ENCODE measurements at places on chromosomes 12 and 14.
A peak's percentile ranks its signal among the peaks of the same experiment; 100 is the strongest.

- no peak for DNase-seq
Measured at GRCh38 chr12:127685491-127685890, 581.5 kb upstream of the TMEM132C start.

DNA sequence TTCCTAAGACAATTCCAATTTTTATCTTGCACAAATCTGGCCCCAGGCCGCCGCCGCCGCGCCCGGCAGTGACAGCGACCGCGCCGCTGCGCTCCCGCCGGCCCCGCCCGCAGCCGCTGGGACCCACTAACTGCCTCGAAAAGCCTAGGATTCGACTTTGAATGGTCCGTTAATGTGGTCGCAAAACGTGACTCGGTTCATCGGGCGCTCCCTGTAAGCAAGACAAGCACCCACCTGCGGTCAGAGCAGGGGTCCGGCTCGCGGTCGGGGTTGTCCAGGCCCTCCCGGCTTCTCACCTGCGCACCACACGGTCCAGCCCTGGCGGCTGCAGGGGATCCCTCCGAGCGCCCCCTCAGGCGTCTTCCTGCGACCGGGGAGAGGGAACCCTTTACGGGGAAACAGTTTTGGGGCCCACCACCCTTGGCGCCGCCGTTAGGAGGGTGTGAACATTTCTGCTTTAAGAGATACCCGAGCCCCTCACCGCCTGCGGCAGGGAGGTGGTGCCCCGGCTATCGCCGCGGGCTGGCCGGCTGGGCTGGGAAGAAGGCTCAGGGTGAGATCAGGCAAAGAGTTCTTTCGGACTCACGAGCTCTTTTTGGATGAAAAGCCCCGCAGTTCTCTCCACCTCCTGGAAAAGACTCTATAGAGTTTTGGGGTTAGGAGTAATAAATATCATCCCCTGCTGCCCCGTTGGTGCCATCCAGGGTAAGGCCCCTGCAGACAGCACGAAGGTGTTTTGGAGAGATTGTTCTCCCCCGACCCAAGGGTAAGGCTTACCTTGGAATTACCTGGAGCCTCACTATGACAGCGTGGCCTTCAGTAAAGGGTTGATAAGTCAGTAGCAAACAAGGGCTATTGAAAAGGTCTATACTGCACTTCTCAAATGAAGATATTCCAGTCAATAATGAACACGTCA lies 13.6 kb upstream of the FOXJ2 start:
- DNase-seq = no peak

GRCh38 chr14:24093901-24094840 lies at the start of gene PCK2:
TSS of gene PCK2 (plus strand) at chr14:24094311. CDS start at chr14:24094406, 95 bp downstream.
- peak; percentile 39 for DNase-seq

DNA sequence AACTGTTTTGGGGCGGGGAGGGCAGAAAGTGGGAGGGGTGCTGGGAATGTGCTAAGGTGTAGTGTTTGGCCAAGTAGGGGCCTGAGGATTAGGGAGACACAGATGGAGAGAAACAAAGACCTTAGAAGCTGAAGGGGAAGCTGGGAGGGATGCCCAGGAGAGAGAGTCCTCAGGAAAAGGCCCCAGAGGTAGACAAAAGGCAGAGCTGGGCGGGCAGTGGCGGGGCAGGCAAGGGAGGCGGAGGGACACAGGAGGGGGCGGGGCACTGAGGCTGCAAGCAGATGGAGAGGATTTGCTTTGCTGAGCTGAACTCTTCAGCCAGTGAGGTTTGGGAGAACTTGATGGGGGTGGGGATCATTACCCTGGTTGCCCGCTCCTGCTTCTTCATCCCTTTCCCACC lies 2.8 kb downstream of the PTMS start:
- no peak for DNase-seq

GRCh38 chr12:24034160-24034559 lies 84.7 kb upstream of the SOX5 start:
- no peak for DNase-seq

DNA sequence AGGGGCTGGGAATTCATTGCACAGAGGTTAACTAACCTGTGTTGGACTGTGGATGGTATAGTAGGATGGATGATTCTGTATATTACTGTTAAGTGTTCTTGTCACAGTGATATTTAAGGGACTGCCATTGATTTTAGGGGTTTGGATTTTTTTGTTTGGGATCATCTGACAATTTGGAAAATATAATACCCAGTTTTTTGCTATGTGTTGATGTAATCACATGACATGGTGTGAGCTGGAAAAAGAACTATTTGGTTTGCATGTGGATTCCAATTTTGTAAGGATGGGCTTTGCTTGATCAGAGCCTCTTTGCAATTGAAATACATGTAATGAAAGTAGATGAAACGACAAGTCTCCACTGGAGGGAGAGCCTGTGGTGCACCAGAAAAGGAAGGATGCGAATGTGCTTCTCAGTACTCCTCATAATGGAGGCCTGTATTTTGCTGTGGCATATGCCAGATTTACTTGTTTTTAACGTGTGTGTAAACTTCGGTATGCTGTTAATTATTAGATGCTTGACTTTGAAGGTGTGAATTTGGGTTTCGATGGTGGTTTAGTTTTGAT lies 2.7 kb downstream of the DYRK2 start:
- DNase-seq = no peak

DNA sequence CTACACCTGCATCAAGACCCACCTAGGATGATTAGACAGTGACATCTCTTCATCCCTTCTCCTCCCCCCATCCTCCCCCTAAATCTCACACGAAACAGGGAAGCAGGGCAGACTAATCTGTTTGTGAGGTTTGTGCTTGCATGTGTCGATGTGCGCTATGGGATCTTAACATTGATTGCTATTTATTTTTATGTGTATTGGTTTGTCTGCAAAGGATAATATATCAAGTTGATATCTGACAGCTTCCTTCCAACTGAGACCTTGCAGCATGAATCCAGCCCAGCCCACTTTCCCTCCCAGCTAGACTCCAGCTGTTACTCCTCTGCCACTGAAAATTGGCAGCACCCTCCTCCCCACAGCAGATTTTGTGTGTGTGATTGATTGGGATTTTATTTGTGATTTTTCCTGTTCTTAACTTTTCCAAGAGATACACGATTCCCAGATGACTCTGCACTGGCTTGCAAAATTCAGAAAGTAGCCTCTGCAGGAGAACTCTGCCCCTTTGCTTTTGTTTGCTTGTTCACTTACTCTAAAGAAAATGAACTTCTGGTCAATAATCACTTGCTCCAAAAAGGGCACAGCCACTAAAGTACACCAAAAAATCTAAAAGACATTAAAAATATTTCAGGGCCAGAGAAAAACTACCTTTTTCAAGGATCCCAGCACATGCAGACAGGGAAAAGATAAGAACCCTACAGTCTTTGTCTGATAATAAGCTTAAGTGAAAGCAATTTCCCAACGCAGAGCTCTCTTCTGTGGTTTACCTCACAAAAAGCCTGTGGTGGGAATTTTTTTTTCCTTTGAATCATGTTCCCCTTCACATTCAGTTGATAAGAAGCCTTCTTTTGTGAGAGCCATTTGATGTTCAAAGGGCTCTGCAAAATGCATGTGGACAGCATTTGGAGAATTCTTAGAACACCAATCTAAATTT lies 222.1 kb downstream of the RPS29 start:
- no peak for DNase-seq

- DNase-seq = no peak
Measured at GRCh38 chr14:62369919-62370560, 607.8 kb downstream of the SNAPC1 start.

DNA sequence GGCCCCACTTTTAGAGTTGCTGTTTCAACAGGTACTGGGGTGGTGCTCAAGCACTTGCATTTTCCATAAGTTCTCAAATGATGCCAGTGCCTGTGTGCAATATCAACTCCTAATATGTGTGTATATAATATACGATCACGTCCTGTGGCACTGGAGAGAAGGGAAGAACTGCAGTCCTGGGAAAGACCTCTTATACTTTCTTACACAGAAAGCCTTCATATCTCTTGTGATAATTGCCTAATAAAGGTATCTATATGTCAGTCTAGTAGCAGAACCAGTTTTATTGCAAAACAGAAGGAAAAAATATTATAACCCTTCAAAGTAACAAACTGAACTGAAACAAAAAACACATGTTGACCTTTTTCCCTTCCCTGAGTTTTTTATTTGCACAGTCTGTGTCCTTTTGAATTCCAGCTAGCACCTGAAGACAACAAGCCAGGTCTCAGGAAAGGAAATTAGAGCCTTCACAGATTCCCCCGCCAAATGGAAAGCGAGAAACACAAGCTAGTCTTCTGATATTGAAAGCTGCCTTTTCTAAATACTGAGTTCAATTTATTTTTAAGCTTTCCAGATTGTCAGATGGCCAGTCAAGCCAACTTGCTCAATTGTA lies 44.4 kb downstream of the IGF1 start:
- no peak for DNase-seq

- no peak for DNase-seq
Measured at GRCh38 chr12:52151837-52152783, 39.7 kb downstream of the KRT80 start.

DNA sequence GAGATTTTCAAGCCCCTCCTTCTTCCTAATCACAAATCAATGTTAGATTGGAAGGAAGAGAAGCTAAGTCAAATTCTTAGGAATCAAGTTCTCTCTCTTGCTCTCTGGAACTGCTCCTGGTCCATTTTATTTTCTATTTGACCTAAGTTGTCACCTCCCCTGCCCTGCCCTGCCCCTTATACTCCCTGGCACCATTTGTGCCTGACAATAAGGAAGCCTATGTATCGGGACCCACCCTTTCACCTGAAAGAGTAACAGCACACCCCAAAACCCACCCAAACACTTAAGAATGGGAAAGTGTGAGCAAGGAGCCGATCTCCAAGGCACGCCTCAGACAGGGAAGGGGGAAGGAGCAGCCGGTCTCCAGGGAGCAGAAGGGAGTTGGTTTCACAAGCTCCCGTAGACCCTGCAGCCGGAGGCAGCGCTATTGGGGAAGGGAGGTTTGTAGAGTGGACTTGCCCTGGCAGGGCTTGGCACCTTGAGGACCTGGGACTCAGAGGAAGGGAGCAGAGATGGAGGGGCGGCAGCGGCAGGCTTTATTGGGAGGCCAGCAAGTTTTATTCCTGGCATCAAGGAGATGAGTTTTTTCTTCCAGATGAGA lies 1.6 kb downstream of the LRRC74A start:
- DNase-seq = no peak

DNA sequence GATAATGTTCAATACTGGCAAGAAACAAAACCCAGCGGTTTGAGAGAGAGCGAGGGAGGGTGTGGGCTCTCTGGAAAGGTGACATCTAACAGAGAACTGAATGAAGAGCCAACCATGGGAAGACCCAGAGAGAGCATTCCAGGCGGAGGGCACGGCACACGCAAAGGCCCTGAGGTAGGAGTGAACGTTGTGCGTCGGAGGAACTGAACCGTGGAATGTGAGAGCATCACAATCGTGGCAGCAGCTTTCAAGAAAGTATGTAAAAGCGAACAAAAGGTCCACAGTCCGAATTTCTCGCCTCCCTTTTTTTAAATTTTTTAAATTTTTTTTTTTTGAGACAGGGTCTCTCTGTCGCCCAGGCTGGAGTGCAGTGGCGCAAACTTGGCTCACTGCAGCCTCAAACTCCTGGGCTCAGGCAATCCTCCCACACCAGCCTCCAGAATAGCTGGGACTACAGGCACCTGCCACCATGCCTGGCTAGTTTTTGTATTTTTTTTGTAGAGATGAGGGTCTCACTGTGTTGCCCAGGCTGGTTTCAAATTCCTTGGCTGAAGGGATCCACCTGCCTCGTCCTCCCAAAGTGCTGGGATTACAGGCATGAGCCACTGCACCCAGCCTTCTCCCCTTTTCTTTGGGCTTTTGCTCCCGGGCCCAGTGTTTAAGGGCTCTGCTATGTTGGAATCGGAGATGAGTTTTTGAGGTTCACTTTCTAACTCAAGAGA lies 15.3 kb upstream of the SCARB1 start:
- DNase-seq = no peak

DNA sequence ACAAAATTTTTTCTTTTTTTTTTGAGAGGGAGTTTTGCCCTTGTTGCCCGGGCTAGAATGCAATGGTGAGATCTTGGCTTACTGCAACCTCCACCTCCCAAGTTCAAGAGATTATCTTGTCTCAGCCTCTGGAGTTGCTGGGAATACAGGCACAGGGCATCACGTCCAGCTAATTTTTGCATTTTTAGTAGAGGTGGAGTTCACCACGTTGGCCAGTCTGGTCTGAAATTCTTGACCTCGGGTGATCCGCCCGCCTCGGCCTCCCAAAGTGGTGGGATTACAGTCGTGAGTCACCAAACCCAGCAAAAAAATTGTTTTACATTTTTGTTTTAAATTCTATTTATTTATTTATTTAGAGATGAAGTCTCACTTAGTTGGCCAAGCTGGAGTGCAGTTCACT lies 4.7 kb upstream of the SLC2A14 start:
- no peak for DNase-seq

DNA sequence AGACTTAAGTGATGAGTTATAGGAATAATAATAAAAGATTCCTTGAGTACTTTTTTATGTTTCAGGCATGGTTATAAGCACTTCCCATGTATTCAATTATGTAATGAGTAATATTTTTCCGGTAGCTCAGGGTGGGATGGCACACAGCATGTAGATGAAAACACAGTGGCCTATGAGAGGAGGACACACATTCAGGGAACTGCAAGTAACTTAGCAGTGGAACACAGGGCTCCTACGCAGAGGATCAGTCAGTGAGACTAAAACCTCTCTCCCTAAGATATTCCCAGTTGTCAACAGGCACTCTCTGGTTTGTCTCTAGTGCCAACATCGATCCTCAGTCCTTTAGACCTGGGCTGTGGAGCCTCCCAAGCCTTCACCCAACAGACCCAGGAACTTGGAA lies 219.4 kb downstream of the DIO2 start:
- no peak for DNase-seq

- no peak for DNase-seq
Measured at GRCh38 chr12:121693155-121693687, 19.3 kb upstream of the TMEM120B start.

DNA sequence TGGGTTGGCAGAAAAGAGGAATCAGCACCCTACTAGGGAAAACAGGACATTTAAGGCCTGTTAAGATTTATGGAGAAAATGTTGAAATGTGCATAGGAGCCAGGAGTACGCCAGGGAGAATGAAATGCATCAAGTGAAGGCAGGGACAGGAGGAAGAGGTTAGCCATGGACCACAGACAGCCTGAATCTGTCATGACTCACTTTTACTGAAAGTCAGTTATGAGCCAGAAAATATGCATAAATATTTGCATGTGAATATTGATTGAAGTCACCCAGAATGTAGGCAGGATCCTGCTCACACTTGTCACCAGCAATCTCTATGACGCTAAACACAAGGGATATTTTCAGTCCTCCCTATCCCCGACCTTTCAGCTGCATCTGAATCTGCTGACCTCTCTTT lies 25.1 kb upstream of the CDK17 start:
- no peak for DNase-seq

- no peak for DNase-seq
Measured at GRCh38 chr12:48084066-48084465, 21.8 kb downstream of the SENP1 start.

DNA sequence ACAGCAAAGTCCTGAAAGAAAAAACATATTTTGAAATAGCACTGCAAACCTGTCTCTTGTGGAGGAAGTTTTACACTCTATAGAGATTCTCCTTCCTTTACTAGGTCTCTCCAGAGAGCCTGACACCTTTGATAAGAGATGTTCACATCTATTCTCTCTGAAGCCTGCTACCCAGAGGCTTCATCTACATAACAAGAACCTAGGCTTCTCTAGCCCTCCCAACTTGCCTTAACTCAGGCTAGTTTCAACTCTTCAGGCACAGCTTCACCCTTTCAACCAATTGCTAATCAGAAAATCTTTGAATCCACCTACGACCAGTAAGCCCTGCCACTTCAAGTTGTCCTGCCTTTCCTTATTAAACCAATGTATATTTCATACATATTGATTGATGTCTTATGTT lies 60.6 kb downstream of the IFNG start:
- DNase-seq = no peak

GRCh38 chr14:100467046-100467750 lies 120.0 kb downstream of the BEGAIN start:
- DNase-seq = no peak

- peak; percentile 29 for DNase-seq
Measured at GRCh38 chr12:121334513-121335343, 17.5 kb downstream of the ANAPC5 start.
